ENCODE measurements at places on chromosomes 3 and 15.

DNA sequence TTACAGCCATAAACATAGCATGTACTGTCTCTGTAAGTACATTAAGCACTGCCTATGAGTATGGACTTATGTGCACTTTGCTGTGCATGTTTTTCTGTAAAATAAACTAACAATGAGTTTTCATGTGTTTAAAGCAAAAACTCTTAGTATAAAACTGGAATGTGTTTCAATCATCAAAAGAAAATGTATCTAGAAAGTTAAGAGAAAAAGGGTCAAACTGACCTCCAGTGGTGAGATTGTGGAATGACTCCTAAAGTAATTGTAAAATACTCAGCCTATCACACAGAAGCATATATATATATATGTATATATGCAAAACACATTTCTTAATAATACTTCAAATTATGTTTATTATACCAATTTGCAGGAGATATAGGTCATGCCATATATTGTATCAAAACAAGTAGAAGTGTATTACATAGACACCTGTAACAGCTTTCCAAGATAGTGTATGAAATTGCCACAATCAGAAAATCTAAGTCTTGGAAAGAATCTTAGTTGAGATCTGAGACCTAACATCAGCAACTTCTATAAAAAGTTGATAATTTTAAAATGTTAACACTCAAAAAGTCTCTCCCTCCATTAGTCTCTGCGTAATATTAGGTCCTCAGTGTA, 199.6 kb downstream of the FMN1 start:
- DNase-seq: peak; percentile 18

DNA sequence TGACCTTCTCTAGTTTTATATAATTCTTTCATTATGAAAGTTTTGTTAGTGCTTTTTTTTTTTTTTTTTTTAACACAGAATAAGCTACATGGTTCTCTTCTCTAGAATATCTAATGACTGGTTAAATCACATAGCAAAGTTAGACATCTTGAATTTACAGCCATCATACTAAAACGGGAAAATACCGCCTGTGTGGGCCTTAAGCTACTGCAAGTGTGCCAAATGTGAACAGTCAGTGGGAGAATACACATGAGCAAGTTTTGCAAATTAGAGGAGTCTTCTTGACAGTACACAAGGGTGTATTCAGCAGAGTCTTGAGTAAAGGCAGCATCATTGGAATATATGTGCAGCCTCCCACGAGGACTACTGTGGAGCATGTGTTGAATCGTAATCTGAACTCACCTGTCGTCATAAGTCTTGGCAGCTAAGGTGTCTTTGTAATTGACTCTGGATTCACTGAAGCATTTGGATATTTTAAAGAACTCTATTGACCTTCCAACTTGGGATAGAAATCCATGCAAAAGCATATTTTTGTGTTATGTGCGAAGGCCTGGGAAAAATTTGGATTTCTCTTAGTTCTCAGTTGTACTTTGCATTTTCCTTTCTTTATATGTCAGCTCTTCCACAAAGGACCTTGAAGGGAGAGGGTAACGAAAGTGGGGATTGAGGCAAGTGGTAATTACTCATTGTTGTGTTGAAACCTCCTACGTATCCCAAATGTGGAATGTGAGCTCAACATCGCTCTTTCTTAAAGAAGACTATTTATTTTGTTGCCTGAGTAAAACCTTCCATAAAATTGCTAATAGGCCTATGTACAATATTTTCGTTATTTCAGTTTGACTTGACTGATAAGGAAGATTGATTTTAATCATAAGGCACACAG, 117.4 kb downstream of the ATG7 start:
- DNase-seq: no peak

GRCh38 chr3:186057594-186057993, 51.3 kb downstream of the ETV5 start:
- DNase-seq: no peak

DNA sequence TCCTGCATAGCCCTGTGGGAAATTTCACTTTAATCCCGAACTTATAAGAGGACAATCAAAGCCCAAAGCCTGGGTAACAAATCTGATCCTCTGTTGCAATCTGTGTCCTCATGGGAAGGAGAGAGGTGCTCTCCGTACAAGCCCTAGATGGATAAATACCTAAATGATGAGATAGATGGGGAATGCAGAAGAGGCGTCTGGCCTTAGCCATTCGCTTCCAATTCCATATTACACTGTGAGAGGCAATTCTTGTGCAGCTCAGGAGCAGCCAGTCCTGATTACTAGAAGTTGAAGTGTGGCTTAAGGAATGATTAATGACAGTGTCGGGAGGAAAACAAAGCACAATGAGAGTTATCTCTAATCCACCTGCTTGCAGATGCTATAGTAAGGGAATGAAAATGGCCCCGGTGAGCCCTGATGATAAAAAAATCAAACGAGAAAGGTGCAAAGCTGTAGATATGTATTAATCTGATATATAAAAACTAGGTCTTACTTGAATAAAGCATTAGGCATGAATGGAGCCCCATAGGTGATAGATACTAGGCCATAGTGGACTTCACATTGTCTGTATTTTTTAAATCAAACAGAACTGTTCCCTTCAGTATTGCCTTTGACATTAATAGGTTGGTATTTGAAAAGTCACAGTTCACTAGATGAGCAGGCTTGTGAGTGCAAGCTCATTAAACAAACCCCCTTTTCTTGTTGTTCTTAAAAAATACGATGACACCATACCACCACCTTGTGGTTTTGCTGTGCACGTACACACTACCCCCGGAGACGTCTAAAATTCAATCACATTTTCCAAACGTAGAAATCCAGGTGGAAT, 54.2 kb upstream of the TMCO5A start:
- no peak for DNase-seq

DNA sequence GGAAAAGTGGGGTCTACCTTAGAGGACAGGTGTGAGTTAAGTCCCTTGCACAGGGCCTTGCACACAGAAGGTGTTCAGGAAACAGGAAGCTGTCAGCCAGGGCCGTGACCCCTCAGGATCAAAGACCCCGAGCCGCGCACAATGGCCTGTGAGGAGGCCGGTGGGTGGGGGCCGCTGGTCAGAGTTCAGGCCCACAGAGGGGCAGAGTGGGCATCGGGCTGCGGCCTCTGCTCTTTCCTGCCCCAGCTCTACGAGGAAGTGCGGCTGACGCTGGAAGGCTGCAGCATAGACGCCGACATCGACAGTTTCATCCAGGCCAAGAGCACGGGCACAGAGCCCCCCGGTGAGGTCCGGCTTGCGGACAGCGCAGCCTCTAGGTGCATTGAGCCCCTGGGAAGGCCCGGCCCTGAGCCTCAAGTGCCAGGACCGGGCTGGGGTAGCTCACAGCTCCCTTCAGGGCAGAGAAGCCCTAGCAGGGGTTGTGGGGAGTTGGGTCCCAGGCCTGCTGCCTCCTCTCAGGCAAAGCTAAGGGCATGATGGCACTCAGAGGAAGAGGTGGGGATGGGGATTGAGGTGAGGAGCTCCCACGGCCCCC, 37.2 kb downstream of the PSTPIP1 start:
- DNase-seq: no peak

- DNase-seq: peak; percentile 66
These were observed 5.3 kb downstream of the PDIA5 start for GRCh38 chr3:123072152-123072551.
